ENCODE measurements at places on chromosomes 7 and 10.

DNA sequence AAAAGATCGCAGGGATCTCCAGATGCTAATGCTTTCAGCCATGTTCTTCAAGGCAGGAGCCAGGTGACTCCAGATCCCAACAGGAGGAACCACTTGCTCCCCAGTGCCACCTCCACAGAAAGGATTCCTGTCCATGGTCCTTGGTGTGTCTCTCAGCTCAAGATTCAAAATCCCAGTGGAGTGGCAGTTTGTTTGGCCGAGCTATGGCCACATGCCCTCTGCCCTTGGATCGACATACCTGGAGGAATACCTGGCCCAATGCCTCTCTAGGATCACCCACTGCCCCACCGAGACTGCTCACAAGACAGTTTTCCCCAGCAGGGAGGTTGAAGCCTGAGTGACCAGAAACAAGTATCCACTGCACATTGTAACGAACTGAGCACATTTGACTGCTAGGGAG lies 3.9 kb upstream of the GPRIN2 start:
- no peak for DNase-seq

- no peak for DNase-seq
These were observed 1.9 kb upstream of the TAS2R39 start for GRCh38 chr7:143181349-143181748.

DNA sequence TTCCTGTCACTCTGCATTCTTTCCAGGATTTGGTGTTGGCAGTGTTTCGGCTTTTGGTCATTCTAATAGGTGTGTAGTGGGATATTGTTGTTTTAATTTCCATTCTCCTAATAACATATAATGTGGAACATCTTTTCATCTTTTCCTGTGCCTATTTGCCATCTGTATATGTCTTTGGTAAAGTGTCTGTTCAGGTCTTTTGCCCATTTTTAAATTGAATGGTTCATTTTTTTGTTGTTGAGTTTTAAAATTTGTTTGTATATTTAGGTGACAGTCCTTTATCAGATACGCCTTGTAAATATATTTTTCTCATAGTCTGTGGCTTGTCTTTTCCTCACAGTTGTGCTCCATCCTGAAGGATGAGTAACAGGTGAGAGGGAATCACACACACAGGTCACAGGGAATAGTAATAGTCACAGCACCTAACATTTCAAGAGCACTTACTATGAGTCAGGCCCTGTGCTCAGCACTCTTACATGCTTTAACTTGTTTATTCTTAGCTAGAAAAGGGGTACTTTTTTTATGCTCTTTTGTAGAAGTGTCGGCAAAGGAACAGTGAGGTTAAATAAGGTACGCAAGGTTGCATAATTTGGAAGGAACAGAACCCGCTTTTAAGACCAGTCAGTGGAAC lies 117.1 kb upstream of the GATA3 start:
- no peak for DNase-seq

DNA sequence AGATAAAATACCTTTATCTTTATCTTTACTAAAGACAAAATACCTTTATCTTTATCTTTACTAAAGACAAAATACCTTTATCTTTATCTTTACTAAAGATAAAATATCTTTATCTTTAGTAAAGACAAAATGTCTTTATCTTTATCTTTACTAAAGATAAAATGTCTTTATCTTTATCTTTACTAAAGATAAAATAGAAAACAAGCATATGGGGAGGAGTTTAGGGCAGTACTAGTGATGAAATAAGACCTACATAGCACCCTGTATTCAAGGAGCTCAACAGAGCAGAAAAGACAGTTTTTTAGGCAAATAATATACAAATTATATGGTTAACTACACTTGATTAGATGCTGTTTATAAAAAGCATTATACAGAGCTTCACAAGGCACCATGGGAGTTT lies 19.3 kb downstream of the ANKRD22 start:
- no peak for DNase-seq

- DNase-seq: no peak
These were observed 39.2 kb upstream of the ASL start for GRCh38 chr7:66036382-66036781.

DNA sequence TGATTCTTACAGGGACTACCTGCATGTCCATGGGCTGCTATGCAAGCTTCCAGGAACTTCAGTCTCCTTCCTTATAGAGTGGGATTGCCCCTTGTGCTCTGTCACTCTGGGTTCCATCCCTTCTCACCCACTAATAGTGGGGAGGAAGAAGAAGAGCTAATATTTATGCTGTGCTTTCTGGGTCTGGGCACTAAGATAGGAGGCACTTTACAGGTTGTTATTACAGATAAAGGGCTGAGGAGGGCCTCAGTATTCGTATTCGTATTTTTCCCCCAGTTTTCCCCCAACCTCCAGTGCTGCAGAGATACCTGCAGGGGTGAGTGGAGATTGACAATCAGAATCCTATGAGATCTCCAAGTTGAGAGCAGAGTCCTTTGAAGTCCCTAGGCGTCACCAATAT lies 14.2 kb downstream of the HK1 start:
- DNase-seq: no peak

- peak; percentile 83 for DNase-seq
These were observed 99.6 kb upstream of the DIP2C start for GRCh38 chr10:788796-789748.

- DNase-seq: no peak
These were observed 83.2 kb downstream of the AHCYL2 start for GRCh38 chr7:129308047-129308446.

GRCh38 chr10:111344804-111345203 lies 268.0 kb downstream of the ADRA2A start:
- DNase-seq: no peak

DNA sequence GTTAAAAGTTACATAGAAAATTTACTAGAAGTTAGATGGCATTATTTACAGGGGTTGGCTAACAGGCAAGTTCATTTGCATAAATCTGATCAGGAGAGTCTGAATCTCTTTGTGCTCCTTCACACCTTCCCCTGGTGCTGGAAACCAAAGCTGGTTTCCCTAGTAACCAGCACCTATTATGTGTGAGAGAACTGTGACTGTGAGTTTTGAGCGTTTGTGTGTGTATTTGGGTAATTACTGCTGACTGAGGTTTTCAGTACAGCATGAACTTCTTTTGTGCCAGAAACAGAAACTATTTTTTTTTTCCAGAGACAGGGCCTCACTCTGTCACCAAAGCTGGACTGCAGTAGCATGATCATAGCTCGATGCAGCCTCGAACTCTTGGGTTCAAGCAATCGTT lies 10.3 kb upstream of the IFIT1B start:
- no peak for DNase-seq

DNA sequence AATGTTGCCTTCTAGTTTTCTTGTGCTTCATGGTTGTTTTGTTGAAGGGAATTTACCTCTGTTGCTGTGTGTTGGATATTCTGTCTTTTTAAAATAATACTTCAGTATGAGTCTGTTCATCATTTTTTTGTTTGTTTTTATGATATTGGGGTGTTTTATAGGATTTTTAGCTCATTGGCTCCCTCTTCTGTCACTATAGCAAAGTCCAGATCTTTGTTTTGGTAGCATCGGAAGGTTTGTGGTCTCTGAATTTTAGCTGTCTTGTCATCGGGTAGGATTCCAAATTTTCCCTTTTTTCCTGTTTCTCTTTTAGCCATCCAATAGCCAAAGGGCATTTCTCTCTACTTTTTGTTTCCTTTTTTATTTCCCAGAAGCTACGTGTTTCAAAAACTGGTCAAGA lies 91.4 kb downstream of the EXOC4 start:
- no peak for DNase-seq

GRCh38 chr7:2040201-2040892 lies 192.4 kb downstream of the MAD1L1 start:
- no peak for DNase-seq

GRCh38 chr10:35058134-35058533 lies 32.0 kb downstream of the CUL2 start:
- no peak for DNase-seq

- peak; percentile 12 for DNase-seq
These were observed at the start of gene BHLHA15 for GRCh38 chr7:98211221-98211675. Gene BHLHA15, plus strand, starts transcription at chr7:98211439. Its CDS starts 871 bp downstream, at chr7:98212310.

GRCh38 chr10:47063858-47064257 lies 152.6 kb downstream of the PTPN20 start:
- DNase-seq: no peak

DNA sequence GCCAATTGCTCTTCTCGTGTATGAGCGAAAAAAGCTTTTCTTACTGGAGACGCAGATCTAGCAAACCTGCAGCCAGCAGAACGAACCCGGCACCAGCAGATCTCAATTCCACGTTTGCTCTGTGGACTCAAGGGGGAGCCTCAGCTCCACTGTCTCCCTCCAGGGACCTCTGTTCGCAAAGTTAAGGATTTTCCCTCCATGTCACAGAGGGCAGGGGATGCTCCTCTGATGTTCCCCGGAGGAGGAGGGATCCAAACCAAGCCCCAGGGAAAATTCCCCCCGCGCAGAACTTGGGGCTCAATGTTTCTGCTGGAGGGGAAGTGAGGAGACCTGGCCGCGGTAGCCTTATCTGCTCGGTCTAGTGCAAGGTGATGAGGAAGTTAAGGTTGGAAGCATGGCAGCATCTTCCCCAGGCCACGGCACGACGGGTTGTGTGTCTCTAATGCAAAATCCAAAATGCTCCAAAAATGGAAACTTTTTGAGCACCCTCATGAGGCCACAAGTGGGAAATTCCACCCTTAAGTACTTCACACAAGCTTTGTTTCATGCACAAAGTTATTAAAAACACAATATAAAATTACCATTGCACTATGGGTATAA lies 9.0 kb downstream of the IQCE start:
- peak; percentile 71 for DNase-seq

DNA sequence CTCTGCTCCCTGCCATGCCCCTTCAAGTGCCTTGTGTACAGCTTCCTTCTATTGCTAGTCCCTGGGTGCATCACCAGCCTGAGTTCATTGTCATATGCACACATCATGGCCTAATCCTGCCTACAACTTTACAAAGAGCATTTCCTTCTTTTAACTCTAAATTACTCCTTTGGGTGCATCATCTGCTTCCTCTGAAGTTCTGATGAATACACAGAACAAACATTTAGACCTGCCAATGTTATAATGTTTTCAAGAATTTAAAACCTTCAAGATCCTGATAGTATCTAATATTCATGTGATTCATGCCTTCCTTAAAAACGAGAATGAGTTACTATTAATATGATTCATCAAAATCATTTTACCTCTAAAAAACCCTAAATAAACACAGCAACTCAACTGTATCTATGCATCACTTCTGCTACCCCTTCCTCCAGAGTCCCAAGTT lies 357.1 kb downstream of the MAGI2 start:
- no peak for DNase-seq

DNA sequence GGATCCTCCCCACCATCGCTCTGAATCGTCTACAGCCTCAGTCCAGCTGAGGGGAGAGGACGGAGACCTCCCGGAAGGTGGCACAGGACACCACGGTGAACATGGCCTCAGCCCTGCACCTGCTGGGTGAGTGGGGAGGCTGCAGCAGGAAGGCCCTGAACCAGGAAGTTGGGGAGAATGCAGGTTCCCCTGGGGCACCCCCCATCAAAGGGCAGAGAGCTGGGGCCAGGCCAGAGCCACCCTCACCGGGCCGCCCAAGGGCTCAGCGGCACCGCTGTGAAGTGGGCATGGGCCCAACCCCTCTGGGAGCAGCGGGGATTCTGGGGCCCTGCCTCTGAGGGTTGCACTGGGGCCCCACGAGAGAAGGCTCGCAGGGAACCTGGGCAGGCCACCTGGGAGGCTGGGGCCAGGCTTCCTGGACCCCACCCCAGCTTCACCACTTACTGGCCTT lies 98.7 kb downstream of the MICALL2 start:
- no peak for DNase-seq

GRCh38 chr10:28592953-28593352 lies 60.0 kb downstream of the WAC start:
- no peak for DNase-seq

DNA sequence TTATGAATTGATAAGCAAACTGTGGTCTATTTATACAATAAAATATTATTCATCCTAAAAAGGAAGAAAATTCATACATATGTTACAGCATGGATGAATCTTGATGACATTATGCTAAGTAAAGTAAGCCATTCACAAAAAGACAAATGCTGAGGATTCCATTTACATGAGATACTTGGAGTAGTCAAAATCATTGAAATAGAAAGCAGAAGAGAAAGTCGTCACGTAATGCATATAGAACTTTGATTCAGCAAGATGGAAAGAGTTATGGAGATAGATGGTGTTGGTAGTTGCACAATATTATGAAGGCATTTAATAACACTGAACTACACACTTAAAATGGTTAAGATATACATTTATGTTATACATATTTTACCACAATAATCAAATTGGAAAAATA lies 309.7 kb upstream of the KLF6 start:
- no peak for DNase-seq

DNA sequence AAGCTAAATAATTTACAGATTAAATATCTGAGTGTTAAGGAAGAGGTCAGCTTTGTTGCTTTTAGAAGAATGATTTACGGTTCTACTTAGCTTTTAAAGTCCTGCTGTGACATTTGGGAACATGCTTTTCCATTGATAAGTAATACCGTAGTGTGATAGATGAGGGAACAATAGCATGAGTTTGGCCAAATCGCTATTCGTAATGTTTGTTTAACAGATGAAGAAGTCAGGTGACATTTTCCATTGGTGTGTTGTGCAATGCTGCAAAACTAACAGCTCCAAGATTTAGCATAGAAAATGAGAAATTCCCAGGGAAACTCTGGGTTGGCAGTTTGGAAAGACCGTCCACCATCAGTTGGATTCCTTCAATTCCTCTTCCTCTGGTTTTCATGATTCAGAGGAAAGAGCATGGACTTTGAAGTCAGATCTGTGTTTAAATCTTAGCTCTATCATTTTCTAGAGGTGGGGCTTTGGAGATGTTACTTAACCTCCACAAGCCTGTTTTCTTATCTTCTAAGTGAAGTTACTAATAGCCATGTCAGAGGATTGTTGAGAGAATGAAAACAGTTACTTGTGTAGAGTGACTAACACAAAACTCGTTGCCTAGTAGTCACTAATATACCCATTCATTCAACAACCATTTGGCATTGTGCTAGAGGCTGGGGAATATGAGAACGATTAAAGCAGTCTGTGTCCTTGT lies 140.4 kb upstream of the BMPER start:
- DNase-seq: no peak

- no peak for DNase-seq
These were observed 53.8 kb upstream of the EGR2 start for GRCh38 chr10:62869958-62870357.

- DNase-seq: no peak
These were observed 63.1 kb upstream of the ICA1 start for GRCh38 chr7:8325067-8325466.

DNA sequence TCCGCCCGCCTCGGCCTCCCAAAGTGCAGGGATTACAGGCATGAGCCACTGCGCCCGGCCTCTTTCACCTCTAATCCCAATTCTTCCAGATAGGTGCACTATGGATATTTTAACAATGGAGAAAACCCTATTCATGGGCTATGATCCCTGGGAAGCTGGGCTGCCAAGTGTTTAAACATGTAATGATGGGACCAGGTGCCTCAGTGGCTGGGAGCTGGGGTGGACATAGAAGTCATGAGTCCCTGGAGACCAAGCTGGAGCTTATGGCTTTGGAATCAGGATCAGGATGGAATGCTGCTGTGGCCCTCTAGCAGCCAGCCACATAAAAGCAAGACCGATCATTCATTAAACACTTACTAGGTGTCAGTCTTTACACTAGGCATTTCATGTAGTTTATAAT lies 41.8 kb upstream of the IGFBP3 start:
- DNase-seq: no peak

Data from head of caudate nucleus (tissue), 42 donors.